Uterus (tissue), 4 donors: ENCODE measurements at places on chromosomes 13 and 19.

DNA sequence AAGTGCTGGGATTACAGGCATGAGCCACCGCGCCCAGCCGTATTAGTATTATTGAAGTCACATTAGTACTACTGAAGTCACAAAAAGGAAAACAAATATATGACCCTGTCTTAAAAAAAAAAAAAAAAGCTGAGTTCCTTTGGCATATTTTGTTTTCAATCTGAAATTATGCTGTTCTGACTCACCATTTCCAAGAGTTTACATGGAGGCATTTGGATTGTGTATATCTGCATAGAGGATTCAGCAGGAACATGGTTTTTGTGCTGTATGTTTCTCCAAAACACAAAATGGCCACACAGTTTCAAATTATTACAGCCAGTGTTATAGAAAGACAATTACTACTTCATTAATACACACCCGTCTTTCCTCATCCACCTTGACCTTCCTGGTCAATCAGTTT lies 103.5 kb upstream of the TSC22D1 start:
- no peak for DNase-seq

- no peak for DNase-seq
Observed at GRCh38 chr19:33784432-33784831, 12.2 kb upstream of the KCTD15 start.

DNA sequence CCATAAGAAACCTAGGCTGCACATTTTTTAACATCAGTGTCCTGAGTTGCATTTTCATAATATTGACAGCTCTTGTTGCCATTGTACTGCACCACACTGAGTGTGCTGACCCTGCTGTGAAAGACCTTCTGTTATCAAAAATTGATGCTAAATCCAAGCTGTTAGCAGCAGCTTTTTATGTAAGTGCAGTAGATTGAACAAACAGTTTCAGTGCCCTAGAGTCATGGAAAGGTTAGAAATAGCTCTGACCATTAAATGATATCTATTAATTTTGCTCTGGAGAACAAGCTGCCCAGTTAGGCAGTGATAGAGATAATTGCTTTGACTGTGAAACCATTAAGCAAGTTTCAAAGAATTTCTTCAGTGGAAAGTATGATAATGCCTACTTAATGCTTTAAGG lies 1289.2 kb upstream of the PCDH20 start:
- no peak for DNase-seq

- peak; percentile 36 for DNase-seq
Observed at GRCh38 chr19:2477732-2478191, 1.8 kb downstream of the GADD45B start.

DNA sequence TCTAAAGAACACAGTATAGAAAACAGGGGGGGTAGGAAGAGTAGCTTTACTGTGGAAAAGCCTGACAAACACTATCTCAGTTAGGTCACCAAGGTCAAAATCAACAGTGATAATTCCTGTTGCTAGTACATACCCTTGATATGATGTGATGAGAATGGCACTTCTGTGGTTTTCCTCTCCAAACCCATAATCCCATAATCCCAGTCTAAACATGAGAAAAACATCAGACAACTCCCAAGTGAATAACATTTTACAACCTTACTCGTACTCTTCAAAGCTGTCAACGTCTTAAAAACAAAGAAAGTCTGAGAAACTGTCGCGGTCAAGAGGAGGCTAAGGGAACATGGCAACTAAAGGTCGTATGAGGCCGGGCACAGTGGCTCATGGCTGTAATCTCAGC lies 137.6 kb downstream of the FOXO1 start:
- DNase-seq = no peak
